Hematopoietic multipotent progenitor cell (in vitro differentiated cells): ENCODE measurements at places on chromosomes 5 and 9. TPM values are rescaled to one million over a fixed set of nuclear protein-coding genes. Genes with fewer than 3 reads are reported as not detected.

DNA sequence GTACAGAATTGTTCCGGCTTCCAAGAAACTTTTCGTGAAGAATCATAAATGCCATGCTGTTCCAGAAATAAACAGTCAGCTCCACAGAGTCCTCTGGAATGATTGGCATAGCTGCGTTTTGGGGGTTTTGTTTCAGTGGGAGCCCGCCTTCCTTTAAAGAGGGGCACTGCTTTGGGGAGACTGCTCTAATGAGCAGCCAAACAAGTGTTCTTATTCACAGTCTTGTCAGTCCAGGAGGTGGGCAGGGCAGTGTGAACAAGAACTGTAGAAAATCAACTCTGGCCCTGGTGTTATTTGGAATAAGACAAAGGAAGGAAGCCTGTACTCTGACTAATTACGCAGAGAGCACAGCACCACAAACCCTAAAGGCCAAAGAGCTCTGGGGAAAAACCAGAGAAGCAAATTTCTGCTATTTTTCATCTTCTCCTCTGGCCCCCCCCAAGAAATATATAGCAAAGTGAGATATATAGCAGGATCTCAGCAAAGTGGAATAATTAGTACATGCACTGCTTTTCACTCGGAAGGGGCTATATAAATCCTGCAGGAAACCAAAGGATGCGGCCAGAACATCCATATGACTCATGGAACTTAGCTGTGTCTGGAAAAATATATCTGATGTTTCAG, 92.9 kb downstream of the GLDC start:
- DNase-seq = no peak

GRCh38 chr5:135020111-135020895, 13.7 kb downstream of the PITX1 start:
- no peak for DNase-seq

DNA sequence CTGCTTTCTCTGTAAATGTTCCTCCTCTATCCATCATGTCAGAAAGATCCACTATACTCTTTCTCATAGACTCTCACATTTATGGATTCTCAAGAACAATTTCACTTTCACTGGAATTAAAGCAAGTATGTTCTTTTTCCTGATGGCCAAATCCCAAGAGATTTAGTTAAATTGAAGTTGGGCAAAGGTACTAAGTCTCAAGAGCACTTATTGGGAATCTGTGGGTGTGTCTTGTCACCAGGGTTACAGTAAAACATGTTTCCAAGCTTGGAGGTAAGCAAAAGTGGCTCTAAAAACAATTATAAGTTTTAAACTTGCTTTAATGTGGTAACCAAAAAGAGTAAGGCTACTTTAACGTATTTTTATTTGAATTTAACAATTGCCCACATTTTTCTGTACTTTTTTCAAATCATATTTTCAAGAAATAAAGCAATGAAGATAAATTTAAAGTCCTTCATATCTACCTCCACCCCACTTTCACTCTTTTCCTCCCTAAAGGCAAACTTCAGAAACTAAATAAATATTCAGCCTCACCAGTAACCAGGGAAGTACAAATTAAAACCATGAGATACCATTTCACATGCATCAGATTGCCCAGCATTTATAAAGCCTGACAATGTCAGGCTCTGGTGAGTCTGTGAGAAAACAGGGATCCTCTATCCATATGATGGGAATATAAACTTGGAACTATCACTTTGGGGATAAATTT, 387.4 kb downstream of the CETN3 start:
- DNase-seq = no peak

DNA sequence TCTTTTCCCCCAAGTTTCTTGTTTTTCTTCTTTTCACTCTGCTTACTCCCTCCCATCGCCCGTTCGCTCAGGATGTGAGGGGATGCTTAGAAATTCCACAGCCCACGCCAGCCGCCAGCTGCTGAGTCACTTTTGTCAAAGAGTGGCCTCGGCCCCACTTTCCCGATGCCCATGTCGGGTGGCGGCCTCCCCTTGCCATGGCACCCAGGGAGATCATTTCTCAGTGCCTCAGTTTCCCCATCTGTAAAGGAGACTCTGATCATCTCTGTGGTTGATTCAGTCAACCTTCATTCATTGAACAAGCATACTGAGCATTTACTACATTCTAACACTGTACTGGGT, 353 bp upstream of the PDGFRB start:
- DNase-seq = no peak

DNA sequence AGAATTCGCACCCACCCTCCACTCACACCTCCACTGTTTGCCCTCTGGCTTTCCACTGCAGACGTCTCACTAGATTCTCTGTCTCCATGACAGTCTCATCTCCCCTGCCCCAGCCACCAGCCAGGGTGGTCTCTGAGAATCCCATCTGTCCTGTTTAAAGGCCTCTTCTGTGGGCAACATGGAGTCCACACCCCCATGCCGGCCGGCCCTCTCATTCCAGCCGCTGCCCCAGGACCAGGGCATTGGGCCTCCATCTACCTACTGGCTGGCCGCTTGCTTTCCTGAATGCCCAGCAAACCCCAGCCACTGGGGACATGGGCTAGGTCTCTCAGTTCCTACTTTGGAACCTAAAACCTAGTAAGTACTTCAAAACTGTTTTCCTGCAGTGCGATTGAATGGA, 65.6 kb upstream of the RUFY1 start:
- no peak for DNase-seq

DNA sequence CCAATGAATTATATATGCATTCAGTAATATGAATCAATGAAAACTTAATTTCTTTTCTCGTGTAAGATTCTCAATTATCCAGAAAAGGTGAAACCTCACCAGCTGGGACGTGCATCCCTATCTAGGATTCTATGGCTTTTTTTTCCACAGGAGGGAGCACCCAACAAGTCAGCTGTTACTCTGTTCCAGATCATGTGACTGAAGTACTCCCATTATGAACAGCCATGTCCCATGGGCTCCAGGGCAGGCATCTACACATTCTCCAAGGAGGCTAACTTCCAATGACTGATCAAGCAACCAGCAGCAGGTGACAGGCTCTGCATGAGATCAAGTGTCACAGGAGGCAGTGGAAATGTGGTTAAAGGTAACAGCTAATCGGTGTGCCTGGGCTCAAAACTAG, 118.8 kb downstream of the ELAVL2 start:
- DNase-seq = no peak

DNA sequence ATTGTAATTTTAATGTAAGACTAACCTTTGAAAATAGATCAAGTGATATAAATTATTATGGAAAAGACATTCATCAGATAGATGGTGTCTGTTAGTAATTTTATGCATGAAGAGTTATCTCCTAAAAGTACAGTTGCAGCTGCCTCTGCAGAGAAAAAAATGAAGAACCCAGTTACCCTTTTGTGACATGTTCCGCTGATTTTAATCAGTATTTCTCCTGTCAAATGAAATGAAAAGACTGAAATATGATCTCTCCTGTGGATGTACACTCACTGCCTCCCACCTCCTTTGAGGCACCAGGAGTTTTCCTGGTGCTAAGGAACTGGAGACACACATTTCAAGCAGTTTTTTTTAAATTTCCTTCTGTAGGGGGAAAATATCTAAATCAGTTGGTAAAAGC, 277.4 kb downstream of the KIF4B start:
- no peak for DNase-seq

The GMCL2 gene
- total RNA-seq = not detected

The FAM170A gene
- not detected for total RNA-seq

The SHOC1 gene
- total RNA-seq = not detected

The IRX1 gene
- total RNA-seq = 0.81 TPM

The ACOT12 gene
- under 0.01 TPM for total RNA-seq
